ENCODE measurements at places on chromosomes 1 and 21.

DNA sequence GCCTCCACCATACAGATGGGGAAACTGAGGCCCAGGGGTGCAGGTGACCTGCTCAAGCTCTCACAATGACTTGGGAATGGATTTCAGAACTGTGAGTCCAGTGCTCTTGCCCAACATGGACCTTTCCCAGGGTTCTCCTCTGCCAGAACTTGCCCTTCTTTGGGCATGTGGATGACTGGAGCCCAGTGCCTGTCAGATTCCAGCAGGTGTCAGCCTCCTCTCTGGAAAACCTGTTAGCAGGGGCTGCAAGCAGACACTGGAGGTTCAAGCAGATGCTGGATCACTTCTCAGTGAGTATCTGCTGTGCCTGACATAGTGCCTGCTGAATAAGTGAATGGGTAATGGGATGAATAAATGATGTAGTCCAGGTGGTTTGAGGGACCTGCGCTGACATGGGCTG, 314.2 kb upstream of the POU3F1 start:
- no peak for DNase-seq

DNA sequence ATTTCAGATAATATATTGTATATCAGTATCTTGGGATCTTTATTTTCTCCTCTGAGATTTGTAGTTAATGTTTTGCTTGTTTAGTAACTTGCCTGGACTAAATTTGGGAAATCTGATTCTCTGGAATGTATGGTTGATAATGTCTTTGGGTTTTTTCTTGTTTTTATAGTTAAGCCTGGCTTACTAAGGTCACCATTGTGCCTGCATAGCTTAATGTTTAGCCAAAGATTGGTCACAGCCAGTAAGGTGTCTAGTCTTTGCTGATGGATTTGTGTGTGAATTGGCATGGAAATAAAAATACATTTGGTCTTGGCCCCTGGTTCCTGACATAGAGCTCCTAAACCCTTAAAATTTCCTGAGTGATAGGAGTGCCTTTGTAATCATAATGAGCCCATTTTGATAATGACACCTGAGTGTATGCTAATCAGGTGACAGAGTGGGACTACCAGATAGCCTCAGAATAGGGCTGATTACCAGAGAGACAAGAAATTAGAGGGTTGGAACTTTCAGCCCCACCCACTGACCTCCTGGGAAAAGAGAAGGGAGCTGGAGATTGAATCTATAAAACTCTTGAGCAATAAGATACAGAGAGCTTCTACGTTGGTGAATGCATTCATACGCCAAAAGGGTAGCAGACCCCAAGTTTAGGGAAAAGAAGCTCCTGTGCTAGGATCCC, 47.9 kb upstream of the NUF2 start:
- DNase-seq: no peak

- no peak for DNase-seq
These were observed 10.1 kb downstream of the EPHA2 start for GRCh38 chr1:16145662-16146278.

- DNase-seq: peak; percentile 38
These were observed at the start of gene IQGAP3 for GRCh38 chr1:156571919-156572662. IQGAP3 (minus strand) TSS chr1:156572565; CDS start chr1:156572529, 36 bp downstream.

- no peak for DNase-seq
These were observed 23.5 kb downstream of the NTPCR start for GRCh38 chr1:232973652-232974611.

DNA sequence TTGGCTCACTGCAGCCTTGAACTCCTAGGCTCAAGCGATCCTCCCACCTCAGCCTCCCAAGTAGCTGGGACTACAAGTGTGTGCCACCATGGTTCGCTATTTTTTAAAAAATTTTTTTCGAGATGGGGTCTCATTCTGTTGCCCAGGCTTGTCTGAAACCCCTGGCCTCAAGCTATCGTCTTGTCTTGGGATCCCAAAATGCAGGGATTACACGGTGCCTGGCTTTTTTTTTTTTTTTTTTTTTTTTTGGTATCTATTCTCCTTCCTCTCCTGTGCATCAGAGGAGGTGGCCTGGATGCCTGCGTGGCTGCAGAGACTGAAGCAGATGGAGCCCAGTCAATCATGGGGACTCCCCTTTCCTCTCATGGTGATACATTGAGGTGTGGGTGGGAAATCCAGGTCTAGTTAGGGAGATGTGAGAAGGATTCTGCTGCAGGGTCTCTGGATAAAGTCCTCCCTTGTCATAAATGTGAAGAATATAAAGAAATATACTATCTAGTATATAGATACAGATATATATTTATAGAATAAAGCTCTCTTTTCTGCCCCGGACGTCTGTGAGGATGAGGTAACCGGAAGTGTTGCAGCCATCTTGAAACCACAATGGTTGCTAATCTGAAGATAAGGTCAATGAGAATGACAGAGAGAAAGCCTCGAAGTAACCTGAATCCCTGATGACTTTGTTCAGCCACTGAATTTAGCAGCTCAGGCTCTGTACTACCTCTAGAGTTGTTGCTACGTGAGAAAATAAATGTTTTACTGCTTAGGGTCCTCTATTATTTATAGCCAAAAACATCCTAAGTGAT, 19.5 kb upstream of the RGSL1 start:
- no peak for DNase-seq

DNA sequence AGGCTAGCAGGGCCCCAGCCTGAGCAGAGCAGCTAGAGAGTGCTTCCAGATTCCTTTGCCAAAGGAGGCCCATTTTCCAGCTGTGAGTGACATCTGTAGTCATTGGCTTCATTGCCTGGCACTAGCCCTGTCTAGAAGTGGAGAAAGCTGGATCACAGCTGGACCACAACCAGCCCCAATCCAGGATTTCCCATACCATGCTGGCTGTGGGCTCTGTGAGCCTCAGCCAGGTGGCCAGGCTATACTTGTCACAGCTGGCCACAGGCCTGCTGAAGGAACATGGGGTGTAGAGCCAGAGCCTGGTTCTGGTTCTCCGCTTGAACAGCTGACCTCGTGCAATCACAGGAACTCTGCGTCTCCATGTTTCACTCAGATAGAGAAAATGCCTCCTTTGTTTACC, 36.6 kb downstream of the RIMKLA start:
- no peak for DNase-seq

DNA sequence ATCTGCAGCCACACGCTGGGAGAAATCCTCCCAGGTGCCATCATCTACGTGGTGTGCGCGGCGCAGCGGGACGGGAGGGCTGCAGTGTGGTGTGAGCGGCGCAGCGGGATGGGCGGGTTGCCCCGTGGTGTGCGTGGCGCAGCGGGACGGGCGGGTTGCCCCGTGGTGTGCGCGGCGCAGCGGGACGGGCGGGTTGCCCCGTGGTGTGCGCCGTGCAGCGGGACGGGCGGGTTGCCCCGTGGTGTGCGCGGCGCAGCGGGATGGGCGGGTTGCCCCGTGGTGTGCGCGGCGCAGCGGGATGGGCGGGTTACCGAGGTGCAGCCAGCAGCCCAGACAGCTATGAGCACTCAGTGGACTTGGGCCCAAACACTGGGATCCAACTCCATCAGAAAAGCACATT, 4.7 kb downstream of the WRAP73 start:
- DNase-seq: no peak

- DNase-seq: no peak
These were observed 21.5 kb downstream of the TP53BP2 start for GRCh38 chr1:223824287-223824686.

- no peak for DNase-seq
These were observed 547.2 kb upstream of the NCAM2 start for GRCh38 chr21:20451046-20451445.

- DNase-seq: no peak
These were observed 217.4 kb upstream of the RUNX1 start for GRCh38 chr21:35266546-35266945.

DNA sequence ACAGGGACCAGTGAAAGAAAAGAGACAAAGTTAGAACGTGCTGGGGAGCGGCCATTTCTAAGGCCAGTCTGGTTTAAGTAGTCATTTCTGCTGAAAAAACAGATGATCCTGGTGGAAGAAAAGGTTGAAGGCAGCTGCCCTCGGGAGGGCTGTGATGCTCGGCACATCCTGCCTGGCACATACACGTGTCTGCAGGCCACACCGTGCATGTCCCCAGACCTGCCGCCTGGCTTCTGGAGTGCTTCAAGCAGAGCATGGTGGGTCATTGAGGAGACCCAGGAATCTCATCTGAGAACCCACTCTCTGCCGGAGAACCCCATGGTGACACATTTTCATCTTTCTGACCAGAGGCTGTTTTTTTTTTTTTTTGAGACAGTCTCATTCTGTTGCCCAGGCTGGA, 32.4 kb downstream of the IFNAR1 start:
- DNase-seq: no peak

- no peak for DNase-seq
These were observed 128.0 kb downstream of the TGFBR3 start for GRCh38 chr1:91757763-91758460.

DNA sequence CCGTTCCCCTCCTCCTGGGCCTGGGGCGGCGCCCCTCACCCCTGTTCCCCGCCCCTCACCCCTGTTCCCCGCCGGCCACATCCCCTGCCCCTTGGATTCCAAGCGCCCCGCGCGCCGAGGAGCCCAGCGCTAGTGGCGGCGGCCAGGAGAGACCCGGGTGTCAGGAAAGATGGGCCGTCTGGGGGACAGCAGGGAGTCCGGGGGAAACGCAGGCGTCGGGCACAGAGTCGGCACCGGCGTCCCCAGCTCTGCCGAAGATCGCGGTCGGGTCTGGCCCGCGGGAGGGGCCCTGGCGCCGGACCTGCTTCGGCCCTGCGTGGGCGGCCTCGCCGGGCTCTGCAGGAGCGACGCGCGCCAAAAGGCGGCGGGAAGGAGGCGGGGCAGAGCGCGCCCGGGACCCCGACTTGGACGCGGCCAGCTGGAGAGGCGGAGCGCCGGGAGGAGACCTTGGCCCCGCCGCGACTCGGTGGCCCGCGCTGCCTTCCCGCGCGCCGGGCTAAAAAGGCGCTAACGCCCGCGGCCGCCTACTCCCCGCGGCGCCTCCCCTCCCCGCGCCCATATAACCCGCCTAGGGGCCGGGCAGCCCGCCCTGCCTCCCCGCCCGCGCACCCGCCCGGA, at the start of gene TP73:
Gene TP73, plus strand, starts transcription at position 587 of the 618 bp plus-strand sequence. CDS start 29,850 bp downstream, outside the sequence.
- no peak for DNase-seq

DNA sequence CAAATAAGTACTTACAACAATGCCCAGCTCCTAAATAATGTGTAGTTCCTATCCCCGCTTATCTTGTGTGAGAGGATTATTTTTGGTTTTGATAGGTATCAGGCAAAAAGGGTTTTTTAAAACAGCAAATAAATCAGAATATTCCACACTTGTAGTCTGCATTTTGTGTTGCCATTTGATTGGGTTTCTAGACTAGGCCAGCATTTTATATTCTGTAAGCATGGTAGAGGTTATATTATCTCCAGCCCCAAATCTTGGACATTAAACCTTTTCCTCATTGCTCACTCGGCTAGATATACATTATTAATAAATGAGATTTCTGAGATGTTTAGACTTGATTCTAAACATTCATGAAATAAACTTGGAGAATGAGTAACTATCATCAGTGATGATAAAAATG, 165.7 kb upstream of the C1orf21 start:
- no peak for DNase-seq

GRCh38 chr1:25933479-25934365, 27.5 kb upstream of the STMN1 start:
- no peak for DNase-seq

DNA sequence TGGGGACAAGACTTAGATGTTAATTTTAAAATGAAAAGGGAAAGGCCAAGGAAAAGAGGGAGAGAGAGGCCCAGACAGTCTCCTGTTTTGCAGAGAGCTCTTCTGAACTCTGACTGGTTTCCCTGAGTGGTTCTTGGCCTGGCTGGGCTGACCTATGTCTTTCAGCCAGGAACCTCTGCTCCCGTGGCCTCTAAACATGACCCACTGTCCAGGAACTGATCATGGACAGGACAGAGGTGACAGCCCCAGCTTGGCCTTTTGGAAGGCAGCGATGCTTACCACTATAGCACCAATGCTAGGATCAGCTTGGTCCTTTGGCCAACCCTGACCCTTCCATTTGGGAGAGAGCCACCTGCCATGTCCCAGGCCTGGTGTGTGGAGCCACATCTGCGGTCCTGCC, 55.2 kb downstream of the PRDM16 start:
- no peak for DNase-seq

DNA sequence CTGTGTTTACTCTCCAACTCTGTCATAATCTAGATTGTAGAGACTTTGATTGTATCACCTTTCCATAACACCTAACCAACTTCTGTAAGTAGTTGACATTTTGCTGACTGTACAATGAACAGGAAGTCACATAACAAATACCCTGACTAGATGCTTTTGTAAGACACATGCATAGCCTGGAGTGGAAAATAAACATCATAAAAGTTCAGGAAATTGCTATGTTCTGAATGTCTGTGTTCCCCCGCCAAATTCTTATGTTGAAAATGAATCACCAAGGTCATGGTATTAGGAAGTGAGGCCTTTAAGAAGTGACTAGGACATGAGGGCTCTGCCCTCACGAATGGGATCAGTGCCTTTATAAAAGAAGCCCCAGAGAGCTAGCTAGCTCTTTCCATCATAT, 40.4 kb upstream of the ZSWIM5 start:
- no peak for DNase-seq

- DNase-seq: no peak
These were observed 8.4 kb downstream of the GSTM3 start for GRCh38 chr1:109732390-109732881.

DNA sequence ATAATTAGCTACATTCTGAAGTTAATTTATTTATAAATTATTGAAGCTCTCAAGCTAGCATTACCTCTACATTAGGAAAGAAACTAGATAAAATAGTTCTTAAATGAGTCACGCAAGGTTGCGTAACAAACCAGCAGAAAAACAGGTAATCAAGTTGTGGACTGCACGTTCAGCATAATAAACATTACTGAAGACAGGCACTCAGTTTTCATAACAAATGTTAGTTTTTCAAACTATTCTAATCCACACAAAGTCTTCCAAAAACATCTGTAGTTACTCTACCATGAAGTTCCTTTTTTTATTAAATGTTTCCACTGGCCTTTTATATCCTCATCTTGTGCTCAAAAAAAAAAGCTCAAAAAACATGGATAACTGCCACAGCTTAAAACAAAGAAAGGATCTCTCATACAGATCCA, 1.3 kb downstream of the TOR1AIP2 start:
- no peak for DNase-seq

DNA sequence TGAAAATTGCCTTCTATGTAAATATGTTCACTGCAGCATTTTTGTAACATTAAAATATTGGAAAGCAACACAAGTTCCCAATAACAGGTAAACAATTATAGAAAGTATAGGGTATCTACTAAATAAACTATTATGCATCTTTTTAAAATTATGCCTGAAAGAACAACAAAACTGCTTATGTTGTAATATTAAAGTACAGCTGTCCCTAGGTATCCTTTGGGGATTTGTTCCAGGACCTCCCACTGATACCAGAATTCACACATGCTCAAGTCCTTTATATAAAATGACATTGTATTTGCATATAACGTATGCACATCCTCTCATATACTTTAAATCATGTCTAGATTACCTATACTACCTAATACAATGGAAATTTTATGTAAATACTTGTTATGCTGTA, 121.8 kb upstream of the TNFSF4 start:
- DNase-seq: no peak

- no peak for DNase-seq
These were observed 57.6 kb upstream of the SAMD11 start for GRCh38 chr1:866095-866494.

DNA sequence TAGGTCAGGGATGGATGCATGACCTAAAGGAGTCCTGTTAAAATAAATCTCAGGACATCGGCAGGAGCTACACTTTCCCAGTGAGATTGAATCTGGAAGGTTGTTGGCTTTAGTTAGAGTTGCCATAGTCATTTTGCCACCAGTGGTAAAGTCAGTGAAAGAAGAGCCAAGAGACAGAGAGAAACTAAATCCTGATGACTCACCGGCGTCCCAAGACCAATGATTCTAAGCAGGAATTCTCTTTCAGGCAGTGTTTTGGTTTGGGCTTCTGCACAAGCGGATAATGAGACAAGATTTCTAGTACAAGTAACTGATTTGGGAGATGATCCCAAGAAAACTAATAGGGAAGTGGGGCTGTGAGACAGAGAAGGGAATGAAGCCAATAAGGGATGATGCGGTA, 88.8 kb upstream of the ETS2 start:
- no peak for DNase-seq

All from stimulated activated CD8-positive, alpha-beta memory T cell treated with anti-CD3 and anti-CD28 coated beads, Interleukin-7, amount 100 ng/mL, for 1 hour (primary cell).